HAP-1 (cell line): ENCODE measurements at places on chromosomes 7 and 10.

DNA sequence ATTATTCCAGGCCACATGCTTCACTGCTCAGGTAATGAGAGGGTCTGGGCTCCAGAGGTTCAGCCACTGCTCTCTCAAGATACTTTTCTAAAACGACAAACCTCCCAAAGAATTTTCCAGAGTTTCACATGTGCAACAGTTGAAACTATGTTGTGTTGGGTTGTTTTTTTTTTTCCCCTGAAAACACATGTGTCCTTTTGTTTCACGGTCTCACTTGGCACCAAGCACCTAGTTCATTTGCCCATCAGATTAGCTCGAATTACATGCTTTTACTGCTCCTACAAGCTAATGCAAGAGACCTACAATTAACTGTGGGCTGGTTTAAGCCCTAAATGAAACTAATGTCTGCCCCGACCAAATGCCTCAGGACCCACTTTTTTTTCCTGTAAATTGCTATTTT lies 313.3 kb downstream of the FGFR2 start:
- no peak for DNase-seq

- no peak for DNase-seq
Measured at GRCh38 chr10:52066383-52066782, 247.7 kb upstream of the DKK1 start.

DNA sequence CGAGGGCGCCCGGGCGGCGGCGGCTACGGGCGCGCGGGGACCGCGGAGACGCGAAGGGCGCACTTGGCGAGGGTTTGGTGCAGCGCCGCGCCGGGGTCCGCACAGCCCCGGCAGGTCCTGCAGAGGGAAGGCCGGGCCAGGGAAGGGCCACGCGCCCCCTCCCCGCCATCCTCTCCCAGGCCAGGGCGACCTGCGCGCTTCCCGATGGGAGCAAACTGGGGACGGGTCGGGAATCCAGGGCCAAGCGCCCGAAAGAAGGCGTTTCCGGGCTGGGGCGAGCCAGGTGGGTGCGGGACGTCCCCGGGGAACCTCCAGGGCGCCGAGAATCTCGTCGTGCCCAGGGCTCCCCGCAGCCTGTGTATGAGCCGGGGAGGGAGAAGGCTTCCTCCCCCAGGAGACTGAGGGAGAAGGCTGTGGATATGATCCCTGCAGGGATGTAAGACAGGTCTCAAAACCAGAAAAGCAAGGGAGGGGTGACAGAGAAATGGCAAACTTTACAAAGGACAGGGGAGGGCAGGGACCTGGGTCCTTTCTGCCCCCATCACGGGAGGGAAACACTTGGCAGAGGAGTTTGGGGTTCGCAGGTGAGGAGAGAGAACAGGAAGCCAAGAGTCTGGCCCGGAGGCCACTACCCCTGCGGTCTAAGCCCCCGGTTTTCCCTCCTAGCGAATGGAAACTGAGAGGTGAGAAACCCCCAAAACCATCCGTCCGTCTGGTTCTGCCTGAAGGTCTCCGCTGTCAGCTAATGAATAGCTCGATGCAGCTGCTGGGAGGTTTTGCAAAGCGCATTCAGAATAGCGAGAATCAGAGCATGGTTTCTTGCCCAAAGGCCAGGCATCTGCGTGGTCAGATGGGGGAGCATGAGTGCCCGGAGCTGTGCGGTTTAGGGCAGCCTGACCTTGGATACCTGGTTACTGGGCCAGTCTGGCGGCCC lies 674 bp downstream of the AMZ1 start:
- no peak for DNase-seq

GRCh38 chr10:88017781-88018180 lies 154.4 kb downstream of the PTEN start:
- no peak for DNase-seq

GRCh38 chr7:123004931-123005330 lies 9.4 kb upstream of the TAS2R16 start:
- DNase-seq = no peak
